Retinal pigment epithelial cell (primary cell): ENCODE measurements at places on chromosomes 12 and 14.

DNA sequence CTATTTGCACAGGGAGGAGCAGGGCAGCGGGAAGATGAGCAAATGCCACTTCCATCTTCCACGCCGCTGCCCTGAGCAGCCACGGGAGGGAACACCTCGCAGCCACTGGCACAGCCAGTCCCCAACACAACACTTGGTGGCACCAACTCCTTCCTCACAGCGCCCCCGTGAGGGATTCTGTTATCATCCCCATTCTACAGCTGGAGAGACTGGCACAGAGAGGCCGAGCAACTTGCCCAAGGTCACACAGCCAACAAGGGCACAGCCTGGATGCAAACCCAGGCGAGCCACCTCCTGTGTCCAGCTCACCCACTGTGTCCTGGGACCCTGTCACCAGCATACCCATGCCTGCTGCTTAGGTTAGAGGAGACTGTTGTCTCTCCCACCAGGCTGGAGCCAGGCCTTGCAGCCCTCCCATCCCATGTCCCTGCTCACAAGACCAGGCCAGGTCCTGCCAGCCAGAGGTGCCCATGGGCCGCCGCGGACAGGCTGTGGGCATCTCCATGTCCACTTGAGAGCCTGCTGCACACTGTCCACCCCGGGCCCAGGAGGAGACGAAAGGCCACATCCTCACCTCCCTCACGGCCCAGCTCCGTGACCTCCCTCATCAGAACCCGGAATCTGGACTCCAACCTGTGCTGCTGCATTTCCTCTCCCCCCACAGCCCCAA lies 57.0 kb downstream of the NCOR2 start:
- DNase-seq, result no peak

DNA sequence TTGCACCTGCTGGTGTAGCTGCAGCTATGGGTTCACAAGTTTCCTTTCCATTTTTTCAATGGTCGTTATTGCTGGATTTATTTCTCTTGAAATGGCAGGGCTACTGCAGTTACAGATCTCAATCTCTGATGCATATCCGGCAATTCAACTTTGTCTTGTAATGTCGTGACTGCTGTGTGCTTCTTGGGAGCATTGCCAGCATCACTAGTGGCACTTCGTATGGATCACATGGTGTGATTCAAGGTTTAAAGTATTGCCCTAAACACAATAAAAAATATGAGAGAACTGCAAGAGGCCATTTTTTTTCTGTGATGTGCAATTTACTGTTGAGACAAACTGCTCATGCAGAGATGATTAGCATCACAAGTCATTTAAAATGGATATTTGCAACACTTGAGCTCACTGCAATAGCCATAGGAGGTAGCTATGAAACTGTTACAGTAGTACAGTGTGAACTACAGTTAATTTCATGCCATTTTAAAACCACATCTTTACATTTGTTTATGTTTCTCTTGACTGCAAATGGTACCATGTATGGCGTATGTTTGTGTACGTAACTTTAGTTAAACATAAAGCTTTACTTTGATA lies 217.4 kb upstream of the PDE3A start:
- no peak for DNase-seq

DNA sequence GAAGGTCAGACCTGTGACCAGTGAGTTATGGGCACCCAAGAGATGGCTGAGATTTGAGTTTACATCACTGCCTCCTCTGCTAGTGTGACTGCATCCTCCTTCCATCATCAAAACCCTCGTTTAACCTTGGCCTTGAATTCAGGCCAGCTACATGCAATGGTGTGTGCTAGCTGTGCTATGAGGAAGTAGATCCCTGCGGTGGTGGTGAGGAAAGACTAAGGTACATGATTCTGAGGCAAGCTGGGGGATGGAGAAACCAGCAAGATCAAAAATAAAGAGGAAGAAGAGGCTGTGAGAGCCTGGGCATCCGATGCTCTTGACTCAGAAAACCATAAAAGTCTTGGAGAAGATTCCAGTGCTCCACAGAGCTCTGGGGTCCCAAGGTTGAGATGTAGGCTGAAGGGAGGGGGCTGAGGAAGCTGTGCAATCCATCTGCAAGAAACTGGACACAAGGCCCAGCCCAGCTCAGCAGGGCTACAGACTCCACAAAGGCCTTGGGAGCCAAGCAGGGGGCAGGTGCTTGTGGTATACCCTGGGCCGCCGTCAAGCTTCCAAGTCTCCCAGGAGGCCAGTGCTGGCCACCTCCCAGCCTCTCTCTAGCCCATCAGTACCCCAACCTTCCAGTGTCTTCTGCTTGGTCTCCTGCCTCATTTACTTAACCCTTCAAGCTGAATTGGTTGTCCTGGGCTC lies 774.8 kb downstream of the VRK1 start:
- no peak for DNase-seq

GRCh38 chr14:94138251-94138650 lies 8.8 kb upstream of the IFI27L2 start:
- no peak for DNase-seq

- peak; percentile 82 for DNase-seq
Observed at GRCh38 chr12:107317751-107318555, 224.6 kb upstream of the CRY1 start.

- no peak for DNase-seq
Observed at GRCh38 chr14:19828314-19828713, 24.7 kb downstream of the OR4N2 start.

- no peak for DNase-seq
Observed at GRCh38 chr14:100690672-100691071, 36.0 kb upstream of the DLK1 start.

DNA sequence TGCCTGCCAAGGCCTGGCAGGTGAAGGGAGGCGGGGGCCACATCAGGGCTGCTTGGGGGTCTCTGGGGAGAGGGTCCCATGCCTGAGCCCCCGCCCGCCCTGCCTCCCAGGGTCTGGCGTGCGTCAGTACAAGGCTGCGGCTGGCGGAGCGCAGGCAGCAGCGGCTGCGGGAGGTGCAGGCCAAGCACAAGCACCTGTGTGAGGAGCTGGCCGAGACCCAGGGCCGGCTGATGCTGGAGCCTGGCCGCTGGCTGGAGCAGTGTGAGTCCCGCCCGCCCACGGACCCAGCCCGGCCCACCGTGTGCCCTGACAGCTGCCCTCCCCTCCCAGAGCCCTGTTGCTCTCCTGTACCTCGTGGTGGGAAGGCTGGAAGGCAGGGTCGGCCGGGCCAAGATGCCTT lies 40.7 kb downstream of the KIF26A start:
- no peak for DNase-seq

DNA sequence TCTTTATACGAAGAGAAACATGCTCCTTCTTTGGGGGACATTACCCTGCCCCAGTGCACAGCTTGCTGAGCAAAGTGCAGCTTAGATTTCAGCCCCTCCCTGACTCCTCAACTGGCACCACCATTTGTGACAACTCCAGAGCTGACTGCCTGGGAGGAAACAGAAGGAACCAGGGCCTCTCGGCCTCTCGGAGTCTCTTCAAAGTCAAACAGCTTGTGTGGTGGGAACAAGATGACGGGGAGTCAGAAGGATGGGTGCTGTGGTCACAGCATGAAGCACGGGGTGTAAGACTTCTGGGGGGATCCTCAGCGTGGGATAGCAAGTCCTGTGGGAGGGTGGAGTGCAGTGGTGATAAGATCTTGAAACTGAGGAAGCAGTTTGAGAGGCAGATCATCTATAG lies 123.5 kb upstream of the BCL2L14 start:
- DNase-seq, result no peak

DNA sequence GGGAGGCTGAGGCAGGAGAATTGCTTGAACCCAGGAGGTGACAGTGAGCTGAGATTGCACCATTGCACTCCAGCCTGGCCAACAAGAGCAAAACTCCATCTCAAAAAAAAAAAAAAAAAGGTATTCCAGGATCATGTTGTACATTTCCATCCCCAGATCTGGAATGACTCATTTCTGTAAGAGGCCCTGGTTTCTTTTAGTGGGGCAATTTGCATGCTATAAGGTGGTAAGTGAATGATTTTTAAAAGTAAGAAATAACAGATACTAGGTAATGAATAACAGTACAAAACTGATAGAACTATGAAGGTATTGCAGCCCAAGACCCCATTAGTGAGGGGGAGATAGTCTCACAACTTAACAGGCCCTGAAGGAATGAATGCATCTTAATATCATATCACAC lies 17.7 kb upstream of the ADCK1 start:
- DNase-seq, result no peak

DNA sequence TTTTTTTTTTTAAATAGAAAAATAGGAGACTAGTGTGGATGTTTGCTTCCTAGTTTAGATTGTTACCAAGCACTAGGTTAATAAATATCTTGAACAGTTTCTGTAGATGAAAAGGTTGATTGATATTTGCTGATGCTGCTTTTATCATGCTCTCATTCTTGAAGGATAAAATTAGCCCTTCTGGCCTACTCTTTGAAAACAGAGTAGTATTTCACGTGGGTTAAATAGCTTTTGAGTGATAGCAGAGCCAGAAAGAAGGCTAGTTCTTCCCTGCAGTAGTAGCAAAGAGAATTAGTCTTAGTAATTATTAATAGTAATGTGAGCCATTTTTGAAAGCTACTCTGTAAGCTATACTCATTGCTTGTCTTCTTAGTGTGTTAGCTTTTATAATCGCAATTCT lies 5.2 kb downstream of the NEDD1 start:
- DNase-seq, result no peak
